ENCODE measurements at places on chromosomes 13 and 19.

- DNase-seq, result no peak
Measured at GRCh38 chr19:2827022-2827421, 7.4 kb downstream of the ZNF554 start.

- no peak for DNase-seq
Measured at GRCh38 chr19:29843180-29844051, 31.6 kb downstream of the CCNE1 start.

DNA sequence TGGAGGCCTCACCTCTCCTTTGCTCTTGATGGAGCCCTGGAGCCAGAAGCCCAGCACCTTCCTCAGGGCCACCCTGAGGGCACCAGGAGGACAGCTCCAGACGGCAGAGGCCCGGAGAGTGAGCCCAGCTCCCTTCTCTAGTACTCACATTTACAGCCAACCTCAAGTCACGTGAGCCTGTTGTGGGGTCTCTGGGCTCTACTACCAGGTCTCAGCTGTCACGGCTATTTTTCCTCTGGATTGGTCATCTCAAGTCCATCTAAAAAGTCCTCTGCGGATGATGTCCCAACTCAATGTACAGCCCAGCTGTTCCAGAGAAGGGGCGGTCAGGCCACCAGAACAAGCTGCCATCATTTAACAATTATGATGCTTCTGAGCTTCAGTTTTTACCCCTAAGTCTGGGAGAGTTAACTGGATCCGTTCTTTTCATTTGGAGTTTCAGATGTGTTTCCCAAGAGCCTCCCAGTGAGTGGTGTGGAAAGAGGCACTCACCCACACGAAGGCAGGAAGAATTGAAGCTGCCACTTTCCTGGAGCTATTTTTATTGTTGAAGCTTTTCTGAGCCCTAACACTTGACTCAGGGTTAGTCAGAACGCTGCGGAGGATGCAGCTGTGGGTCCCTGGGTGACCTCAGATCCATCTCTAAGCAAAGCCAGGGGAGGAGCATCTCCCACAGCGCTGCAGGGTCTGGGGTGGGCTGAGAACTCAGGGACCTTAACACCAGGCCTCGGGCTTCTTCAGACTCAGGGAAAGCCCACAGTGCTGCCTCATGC is 143.5 kb upstream of the UBL3 start:
- DNase-seq, result no peak

DNA sequence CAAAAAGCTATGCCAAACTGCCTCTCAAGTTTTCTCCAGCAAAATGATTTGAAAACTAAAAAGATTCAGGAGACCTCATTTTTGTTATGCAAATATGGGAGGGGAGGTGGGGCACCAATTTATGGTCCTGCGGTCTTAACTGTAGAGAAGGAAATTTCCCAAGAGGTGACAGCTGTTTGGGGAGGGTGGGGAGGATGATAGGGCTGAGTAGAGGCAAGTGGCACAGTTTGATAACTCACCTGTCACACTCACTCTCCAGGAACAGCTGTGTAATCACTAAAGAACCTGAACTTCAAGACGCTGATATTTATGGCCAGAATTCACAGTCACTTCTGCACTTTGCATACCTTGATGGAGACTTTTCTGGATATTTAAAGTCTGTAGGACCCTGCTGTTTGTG is 232.9 kb upstream of the STARD13 start:
- DNase-seq, result no peak

GRCh38 chr13:88118952-88119351 is 447.8 kb downstream of the SLITRK5 start:
- no peak for DNase-seq

DNA sequence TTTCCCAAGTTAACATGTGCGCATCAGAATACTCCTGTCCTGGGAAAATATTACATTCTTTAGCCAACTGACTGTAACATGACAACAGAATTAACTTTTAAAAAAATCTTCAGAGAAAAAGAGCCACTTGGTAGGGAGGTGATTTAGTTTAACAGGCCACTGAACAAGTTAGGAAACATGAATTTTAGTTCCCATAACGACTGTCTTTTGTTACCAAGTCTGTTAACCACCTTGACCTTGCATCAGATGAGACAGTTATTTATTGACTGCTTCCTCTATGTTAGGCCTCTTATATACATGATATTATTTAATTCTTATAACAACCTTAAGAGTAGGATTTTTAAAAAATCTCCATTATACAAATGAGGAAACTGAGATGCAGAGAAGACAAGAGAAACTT is 268.6 kb downstream of the NDFIP2 start:
- no peak for DNase-seq

DNA sequence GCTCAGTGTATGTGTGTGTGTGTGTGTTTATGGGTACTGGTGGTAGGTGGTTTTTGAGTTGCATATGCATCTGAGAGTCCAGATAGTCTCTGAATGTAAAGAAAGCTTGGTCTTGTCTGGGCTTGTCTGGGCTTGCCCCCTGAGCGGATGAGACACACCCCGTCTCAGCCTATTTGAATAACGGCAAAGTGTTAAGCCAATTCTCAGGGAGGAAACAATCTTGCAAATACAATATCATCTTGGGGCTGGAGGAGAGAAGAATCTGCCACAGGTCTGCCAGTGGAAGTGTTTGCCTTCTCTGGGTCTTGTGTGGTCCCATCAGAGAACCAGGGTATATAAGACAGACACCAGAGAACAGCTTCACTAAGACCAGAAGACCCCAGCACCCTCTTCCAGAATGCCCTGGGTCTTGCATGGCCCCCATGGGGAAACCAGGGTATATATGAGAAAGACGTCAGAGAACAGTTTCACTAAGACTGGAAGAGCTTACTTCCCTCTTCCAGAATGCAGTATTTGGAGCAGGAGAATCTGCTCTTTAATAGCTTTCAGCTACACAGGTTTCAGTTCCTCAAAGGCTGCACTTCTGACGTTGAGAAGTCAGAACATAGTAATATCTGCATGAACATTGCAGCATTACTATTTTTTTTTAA is 13.3 kb downstream of the CD70 start:
- DNase-seq, result no peak

DNA sequence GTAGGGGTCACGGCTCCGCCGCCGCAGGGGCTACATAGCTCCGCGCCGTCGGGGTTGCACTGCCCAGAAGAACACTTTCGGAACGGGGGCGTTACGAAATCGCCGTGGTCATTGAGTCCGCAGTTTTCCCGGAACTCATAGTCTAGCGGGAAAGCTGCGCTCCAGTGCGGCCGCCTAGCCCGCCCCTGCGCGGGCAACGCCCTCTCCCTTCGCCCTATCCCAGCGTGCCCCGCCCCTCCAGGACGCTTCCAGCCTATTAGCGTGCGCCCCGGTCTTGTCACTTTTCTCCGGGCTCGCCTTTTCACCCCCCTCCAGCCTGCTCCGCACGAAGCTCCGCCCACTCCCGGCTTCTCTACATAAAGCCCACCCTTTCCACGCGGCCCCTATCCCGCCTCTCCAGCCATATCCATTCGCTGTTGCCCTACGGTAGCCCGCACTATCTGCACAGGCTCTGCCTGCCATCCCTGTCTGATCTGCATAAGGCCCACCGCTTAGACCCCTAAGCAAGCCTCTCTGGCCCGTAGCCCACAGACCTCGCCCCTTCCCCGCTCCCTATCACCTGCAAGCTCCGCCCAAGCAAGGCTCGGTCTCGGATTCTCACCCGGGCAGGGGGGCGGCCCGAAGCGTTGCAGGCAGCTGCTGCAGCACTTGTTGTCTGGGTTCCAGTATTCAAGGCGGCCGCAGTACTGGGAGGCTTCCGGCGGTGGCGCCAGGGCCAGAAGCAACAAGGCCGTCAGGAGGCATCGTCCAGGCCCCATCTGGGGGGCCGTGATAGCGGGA is 1.6 kb downstream of the IGFLR1 start:
- DNase-seq, result peak; percentile 94

DNA sequence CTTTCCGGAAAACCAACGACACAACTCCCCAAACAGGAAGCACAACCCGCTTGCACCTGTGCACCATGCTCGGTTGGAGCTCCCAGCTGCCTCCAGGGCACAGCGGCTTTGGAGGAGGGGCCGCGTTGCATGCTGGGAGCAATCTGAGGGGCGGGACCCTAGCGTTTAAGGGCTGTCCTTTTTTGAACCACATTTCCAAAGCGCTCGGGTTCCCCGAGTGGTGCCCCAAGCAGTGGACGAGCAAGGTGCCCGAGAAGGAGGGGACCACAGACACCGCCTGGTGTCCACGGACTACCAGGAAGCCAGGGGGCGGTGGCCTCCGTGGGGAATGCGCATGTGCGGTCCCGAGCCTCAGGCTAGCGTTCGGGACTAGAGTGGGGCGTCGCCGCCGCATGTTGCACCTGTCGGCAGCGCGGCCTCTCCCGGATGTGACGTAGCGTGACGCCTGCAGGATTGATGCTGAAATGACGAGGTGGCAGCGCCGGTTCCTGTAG is 11.9 kb upstream of the ZNF57 start:
- peak; percentile 36 for DNase-seq

DNA sequence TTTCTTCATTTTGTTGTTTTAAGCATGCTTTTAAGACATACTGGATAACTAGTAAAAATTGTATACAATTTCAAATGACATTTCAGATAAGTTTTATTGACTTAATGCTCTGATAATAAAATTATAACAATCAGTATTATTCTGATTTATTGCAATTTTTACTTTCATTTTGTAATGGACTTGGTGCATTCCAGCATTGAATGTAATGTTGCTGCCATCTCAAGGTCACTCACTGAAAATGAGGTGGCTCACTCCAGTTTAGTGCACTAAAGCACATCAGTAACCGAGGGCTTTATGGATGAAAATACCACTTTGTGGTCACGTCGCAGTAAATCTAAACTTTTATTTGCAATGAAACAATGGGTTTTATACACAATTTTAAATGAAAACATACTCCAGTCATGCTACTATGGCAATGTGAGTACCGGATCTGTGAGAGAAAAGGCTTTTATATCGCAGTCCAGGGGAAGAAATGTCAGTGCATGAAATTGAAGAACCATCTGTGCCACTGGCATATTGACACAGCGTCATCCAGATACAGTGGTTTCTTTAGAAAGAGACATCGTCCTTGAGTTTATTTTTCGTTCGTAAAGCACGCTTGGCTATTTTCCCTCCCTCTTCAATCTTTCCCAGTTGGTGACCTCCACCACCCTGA is 20.7 kb upstream of the ZNF507 start:
- no peak for DNase-seq

DNA sequence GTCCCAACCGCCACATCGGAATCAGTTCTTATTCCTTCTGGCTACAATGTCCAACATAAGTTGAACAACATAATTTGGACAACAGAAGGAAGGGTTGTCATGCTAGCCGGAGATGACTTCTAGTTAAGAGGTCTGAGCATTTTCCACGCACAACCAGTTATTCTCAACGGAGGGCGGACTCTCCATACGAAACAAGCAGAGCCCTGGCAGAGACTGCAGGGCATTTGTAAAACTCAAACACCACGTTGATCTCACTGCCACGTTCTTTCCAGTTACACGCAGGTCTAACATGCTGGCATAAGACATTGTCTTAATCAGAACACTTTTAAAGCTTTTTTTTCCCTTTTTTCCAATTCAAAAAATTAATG is 38.3 kb upstream of the DCUN1D2 start:
- no peak for DNase-seq

- no peak for DNase-seq
Measured at GRCh38 chr13:76014406-76015318, 378.5 kb downstream of the LMO7 start.

DNA sequence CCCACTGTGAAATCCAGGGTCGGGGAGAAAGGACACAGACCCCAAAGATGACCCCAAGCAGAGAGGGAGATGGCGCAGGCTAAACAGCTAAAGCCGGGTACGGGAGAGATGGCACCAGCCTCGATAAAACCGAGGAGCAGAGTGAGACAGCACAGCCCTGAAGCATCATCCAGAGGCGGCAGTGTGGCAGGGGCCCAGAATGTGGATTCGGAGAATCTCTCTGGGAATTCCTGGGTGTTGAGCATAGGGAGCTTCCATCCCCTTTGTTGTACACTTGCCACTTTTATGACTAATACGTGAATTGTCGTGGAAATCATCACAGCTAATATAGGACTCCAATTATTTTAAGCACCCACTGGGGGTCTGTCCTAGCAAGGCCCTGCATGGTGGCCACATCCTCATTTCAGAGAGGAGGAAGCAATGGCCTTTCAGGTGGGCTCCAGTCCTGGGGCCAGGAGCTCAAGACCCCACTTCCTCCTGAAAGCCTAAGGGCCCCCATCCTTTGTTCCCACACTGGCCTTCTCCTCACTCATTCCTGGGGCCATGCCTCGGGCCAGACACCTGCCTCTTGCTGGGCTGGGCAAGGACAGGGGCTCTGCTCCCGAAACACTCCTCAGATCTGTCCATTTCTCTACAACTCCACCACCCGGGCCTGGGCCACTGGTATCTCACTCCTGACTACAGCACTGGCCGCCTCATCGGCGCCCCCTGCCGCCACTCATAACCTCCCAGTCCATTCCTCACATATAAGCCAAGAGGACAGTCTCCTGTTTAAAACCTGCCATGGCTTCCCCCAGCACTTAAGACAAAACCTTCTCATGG is 29.3 kb upstream of the ATP1A3 start:
- no peak for DNase-seq

GRCh38 chr13:30804474-30804873 is 69.1 kb downstream of the ALOX5AP start:
- no peak for DNase-seq

- no peak for DNase-seq
Measured at GRCh38 chr13:110444226-110444653, 117.3 kb downstream of the RAB20 start.

DNA sequence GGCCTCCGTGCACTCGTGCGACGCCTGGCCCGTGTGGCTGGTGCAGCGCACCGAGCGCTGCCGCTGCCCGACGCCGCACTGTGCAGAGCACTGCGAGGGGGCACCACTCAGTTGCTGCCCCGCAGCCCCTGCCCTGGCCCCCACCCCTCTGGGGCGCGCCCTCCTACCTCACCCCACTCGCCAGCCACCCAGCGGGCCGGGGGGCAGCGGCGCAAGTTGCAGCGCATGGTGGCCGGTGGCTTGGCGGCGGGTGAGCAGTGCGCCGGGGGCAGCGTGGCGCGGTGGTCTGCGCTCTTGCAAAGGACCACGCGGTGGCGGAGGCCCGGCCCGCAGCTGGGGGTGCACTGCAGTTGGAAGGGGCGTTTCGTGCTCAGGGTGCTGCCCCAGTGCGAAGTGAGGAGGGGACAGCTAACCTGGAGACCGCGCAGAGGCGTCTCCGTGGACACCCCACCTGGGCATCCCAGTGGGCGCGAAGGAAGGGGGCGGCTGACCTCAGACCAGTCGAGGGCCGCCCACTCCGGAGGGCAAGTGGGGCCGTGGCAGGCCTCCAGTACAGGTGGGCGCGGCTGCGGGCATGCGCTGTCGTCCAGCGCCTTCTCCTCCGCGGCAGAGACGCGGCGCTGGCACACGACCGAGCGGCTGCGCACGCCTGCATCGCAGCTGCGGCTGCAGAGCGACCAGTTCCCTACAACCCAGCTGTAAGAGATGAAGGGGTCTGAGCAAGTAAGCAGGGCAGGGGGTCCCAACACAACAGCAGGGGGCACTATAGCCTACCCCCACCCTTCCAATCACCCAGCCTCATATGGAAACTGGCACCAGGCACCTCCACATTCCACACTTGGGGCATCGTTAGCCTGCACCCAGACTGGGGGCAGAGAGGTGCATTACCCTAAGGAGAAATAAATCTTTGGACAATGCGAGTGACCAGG is 8.0 kb upstream of the MYO1F start:
- no peak for DNase-seq

GRCh38 chr13:112530861-112531260 is 57.1 kb downstream of the TUBGCP3 start:
- DNase-seq, result no peak

- DNase-seq, result no peak
Measured at GRCh38 chr19:38250821-38251563, 5.2 kb downstream of the PPP1R14A start.

Data from activated CD4-positive, CD25-positive, alpha-beta regulatory T cell (primary cell).